ENCODE measurements at places on chromosomes 7 and 10.

GRCh38 chr10:8800426-8800825 is 745.9 kb downstream of the GATA3 start:
- DNase-seq: no peak

DNA sequence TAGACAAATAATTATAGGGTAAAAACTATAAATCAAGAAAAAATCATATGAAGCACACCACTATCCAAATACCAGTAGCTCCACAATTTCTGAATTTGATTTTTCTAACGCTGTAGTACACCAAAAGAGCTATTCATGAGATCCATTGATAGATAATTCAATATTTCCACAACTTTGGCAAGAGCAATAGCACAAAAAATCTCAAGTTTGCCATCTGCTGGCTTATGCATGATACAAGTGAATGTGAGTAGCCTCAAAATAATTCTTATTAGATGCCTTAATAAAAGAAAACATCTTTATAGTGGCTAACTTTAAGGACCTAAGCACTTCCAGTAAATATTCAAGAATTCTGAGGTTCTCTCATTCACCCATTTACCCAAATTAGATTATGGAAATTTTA is 2.2 kb upstream of the TMEM196 start:
- DNase-seq: no peak

- no peak for DNase-seq
These were observed 34.9 kb upstream of the FOXL3 start for GRCh38 chr7:255038-255435.

DNA sequence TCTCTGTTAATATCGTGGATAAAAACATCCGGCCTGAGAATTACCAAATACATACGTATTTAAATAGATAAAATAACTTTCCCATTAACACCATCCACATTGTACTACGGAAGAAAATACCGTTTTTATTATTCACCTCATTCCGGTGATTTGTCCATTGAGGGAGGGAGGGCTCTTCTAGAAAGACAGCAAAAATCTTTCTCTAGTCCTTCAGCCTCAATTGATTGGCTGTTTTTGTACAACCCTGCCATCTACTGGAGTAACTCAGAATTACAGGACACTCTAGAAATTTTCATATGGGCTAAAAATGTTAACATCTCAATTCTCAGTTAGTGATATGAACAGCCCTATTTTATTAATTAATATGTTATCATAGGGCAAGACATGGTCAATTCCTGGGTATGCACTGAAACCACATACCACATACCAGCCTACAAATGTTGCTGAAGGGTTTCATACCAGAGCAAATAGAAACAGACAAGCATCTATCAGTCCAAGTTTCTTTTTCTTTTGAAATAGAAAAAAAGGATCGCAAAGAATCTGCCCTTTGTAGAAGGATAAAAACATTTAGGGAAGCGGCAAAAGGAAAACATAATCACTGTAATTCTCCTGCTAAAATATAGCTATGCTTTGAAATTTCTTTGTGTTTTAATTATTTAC is 55.8 kb upstream of the CDCA7L start:
- DNase-seq: peak; percentile 84

- DNase-seq: no peak
These were observed 10.6 kb downstream of the GPR146 start for GRCh38 chr7:1054861-1055450.

DNA sequence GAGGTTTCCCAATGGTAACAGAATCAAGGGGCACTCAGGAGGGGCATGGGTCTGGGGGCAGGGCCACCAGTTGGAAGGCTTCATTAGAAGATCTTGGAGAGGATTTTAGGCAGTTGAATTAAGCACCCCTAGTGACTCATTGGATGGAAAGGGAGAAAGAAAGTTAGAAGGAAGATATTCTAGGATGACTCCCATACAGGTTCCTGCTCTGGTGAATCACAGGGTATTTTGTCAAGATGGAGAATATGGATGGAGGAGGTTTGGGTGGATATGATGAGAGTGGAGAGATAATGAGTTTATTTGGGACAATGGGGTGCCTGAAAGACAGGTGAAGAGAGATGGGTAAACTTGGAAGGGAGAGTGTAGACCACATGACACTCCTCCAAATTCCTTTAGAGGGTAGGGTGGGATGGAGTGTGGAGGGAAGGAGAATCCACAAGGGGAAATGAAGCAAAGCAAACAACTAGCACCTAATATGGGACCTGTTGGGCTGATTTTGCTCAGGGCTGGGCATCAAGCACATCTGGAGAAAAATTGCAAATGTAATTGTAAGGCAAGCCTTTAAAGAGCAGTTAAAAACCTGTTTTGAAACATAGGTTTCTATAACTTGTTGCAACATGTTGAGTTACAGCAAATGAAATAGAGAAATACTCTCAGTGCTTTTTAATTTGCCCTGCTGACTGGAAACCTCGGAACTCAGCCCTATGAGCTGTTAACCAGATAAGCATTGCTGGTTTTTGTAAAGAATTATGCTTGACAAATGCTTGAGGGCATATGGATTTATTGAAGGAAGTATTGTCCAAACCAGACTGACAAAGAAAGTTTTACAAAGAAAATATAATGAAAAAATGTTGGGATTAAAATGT is 2.9 kb upstream of the ENTPD7 start:
- DNase-seq: no peak

GRCh38 chr10:58723186-58723585 is 210.5 kb downstream of the BICC1 start:
- DNase-seq: no peak

DNA sequence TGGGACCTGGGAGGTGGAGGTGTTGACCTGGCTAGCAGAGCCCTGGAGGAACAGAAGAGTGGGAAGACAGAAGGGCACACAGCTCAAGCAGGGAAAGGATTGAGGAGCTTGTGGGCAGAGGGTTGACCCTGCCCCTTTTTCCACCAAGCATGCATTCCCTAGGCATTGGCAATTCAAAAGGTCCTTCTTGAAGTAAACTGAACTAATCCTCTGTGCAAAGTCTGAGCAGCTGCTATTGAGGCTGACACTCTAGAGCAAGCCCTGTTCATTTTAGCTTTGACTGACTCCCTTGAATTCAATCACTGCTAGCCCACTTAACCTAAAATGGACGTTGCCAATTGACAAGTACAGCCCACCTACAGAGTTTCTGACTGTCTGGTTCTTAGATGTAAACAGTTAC is 116.5 kb upstream of the TNS3 start:
- no peak for DNase-seq
